Muscle of arm (tissue), 14 donors: ENCODE measurements at places on chromosomes 6 and 20.

- DNase-seq: no peak
These were observed 54.5 kb downstream of the KIAA0408 start for GRCh38 chr6:127404594-127405178.

DNA sequence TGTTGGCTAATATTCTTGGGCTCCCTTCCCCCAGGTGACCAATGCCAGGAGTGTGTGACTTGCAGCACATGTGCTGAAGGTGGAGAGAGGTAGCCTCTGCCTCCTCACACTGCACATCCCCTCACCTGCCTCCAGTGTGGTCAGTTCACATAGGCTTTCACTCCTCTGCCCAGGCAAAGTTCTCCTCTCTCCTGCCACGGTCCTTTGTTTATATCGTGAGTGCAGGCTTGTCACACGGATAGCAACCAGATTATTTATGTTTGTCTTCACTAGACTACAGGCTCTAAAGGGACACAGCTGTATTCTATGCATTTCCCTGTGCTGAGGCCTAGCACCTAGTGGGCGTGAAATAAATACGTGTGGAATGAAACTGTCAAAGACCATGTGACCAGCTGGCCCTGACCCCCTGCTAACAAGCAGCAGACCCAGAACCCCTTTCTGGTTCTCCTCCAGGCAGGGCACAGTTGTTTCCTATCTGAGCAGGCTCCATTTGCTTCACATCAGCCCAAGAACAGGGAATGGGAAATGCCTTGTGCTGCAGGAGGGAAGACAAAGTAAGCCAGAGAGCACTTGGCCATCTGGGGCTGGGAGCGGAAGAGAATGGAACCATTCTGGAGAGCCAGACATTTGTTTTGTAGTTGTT, 42.3 kb downstream of the UNC5CL start:
- peak; percentile 28 for DNase-seq

- DNase-seq: no peak
These were observed 396.9 kb upstream of the ADGRB3 start for GRCh38 chr6:68238097-68238601.

- no peak for DNase-seq
These were observed 162.7 kb downstream of the CDK19 start for GRCh38 chr6:110652520-110652919.

- DNase-seq: no peak
These were observed 27.9 kb upstream of the SIRPG start for GRCh38 chr20:1685304-1686052.

DNA sequence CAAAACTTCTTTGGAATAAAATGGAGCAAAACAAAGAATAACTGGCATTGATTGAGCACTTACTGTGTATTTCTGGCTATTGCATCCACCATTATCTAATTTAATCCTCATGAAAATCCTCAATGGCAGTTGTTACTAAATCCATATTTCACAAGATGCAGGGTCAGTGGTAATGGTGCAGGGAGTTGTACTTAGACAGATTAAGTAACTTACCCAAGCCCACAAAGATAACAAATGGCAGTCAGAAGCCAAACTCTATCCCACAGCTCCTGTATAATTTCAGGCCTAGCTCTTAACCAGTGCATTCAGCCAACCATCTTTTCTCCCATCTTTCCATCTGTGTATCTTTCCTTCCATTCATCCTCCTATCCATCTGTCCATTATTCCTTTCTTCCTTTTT, 29.3 kb upstream of the SSTR4 start:
- no peak for DNase-seq

DNA sequence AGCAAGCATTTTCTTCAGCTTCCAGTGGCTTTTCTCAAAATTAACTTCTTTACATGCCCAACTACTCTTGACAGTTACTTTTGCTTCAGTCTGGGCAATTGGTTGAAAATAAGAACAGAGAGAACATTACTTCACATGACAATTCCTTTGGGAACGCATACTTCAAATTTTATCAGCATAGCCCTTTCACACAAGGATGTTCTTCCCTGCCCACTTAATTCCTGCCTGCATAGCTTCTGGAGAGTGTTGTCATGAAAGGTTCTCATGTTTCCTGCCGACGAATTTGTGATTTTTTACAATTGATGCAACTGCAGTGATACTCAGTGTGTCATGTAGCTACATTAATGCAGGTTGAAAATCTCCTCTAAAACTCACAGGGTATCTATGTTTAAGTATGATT, 22.0 kb upstream of the SNRNP48 start:
- DNase-seq: no peak

DNA sequence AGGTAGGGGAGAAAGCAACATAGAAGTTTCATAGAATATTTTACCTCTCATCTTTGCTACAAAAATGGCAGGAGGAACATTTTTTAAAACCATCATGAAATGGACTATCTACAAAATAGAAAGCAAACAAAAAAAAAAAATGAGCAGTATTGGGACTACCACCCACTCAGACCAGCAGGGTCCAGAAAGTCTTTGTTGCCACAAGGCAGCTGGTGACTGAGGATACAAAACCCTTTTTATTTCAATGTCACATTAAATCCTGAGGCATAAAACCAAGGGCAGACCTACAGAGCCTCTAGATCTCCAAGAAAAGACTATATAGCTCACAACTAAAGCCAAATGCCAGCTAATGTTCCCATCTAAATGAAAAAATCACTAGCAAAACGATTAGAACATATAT, 282.2 kb downstream of the PTPRK start:
- DNase-seq: no peak

DNA sequence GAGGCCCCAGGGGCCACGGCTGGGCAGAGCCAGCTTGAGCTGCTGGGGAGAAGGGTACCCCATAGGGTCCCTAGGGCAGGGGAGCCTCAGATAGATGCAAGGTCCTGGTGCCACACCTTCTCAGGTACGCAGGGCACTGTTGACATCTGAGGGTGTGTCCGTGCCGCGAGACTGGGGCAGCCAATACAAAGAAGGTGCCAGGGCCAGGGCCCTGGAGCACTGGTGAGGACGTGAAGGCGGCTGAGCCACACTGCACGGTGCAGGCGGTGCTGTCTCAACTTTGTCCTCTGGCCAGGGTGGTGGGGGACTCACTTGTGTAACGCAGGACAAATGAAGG, 649 bp upstream of the LRRC73 start:
- DNase-seq: no peak

DNA sequence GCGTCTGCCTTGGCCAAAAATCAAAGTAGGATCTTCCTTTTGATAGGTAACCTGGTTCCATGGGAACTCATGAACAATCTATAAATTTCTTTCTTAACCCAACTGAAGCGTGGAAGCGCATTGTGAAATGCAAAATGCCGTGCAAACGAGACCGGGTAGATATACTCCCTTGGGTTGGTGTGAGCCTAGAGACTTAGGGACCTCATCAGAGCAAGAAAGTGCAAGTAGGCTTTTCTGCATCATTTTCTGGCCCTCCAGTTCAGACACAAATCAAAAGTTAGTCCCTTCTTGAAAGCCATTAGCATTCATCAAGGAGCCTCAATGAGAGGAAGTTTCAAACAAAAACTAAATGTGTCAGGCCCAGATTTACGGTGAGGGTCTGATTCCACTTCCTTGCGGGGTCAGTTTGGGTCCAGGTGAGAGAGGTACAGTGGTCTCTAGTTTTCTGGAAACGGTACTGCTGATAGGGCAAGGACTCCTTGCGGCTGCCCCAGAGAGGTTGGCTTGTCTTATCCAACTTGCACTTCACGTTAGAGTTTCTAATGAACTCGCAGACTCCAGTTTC, 5.3 kb upstream of the ZNF184 start:
- peak; percentile 31 for DNase-seq

DNA sequence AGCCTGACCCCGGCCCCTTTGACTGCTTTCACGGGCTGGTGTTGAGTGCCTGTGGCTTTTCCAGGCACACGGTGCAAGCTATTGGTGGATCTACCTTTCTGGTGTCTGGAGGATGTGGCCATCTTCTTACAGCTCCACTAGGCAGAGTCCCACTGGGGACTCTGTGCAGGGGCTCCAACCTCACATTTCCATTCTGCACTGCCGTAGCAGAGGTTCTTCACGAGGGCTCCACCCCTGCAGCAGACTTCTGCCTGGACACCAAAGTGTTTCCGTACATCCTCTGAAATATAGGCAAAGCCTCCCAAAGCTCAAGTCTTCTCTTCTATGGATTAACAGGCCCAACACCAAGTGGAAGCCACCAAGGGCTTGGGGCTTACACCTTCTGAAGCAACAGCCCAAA, 691.5 kb upstream of the POU3F2 start:
- DNase-seq: no peak

- DNase-seq: no peak
These were observed 11.0 kb downstream of the DDR1 start for GRCh38 chr6:30895343-30895742.

DNA sequence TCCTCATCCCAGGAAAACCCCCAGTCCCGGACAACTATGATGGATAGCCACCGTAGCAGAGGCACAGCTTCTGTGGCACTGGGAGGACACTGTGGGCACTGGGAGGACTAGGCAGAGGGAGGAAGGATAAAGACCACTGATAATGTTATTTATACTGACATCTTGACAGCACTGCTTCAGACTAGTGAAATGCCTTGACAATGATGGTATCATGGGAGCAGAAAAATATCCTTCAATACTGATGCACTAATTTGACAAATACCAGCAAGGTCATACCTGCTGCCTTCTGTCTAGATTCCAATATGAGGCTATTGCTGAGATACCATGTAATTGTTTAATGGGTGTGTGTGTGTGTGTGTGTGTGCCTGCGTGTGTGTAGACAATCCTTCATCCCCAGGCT, 148.6 kb downstream of the PHACTR1 start:
- DNase-seq: no peak

- DNase-seq: no peak
These were observed 983 bp upstream of the KCNQ5 start for GRCh38 chr6:72620871-72621290.

GRCh38 chr6:168507730-168508129, 66.7 kb downstream of the SMOC2 start:
- DNase-seq: no peak

DNA sequence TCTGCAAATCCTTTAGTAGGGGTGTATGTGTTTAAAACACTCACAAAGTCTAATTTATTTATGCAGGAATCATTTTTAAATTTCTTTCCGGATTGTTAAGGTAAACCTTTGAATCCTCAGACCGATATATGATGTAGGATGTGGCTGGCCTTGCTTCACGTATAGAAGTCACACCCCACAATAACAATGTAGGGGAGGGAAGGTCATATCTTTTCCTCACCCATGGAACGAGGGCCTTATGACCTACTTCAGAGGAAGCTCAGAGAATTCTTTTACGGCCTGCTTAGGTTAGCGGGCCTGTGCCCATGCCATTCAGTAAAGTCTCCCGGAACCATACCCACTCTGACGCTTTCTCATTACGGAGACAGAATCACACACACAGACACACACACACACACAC, 102.9 kb downstream of the MAP3K7 start:
- DNase-seq: no peak

- no peak for DNase-seq
These were observed 108.2 kb upstream of the NFATC2 start for GRCh38 chr20:51650685-51651134.

GRCh38 chr6:157561929-157562810, 181.2 kb downstream of the ZDHHC14 start:
- DNase-seq: no peak

GRCh38 chr6:156587071-156587470, 190.1 kb upstream of the ARID1B start:
- no peak for DNase-seq

DNA sequence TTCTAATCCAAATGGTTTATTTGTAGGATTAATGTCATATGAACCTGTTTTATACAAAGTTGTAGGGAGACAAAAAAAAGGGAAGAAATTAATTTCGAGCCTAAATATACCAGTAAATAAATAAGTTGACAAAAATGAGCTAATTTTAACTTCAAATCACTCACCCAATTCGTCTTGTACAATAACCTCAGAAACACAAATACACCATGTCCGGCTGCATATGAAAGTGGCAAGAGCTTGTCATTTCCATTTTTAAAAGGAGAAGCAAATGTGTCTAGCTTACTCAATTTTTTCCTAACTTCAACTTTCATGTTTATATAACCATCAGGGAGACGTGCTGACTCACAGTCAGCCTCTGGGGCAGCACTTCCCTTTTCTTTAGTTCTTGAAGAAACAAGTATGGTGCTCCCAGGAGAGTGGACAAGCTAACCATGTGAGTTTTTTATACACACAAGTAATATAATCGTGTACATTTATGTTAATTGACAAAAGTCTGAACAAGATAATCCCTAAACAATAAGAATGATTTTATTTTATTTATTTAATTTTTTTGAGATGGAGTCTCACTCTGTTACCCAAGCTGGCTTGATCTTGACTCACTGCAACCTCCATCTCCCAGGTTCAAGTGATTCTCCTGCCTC, 55.5 kb upstream of the SGK1 start:
- DNase-seq: no peak

GRCh38 chr6:38067263-38067980, 247.9 kb downstream of the ZFAND3 start:
- no peak for DNase-seq

DNA sequence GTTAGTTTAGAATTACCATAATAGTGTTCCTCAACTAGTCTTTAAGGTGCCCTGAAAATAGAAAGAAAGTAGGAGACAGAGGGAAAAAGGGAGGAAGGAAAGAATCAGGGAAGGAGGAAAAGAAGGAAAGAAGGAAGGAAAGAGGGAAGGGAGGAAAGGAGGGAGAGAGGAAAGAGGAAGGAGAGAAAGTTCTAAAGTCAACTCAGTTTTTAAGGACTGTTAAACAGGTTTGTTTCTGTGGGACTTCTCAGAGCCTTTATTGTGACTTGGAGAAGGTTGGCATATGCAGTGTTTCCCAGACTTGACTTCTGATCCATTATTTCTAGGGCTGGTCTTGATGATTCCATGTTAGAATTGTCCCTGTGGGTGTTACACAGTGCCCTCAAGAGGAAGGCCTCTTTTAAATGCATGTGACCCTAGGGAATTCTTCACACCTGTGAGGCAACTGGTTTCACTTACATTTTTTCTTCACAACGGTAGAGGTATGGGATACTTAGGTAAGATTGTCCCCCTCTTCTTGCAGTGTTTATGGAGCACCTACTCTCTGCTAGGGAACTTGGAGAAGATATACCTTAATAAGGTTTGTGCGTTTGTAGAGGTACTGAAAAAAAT, 132.7 kb upstream of the GMDS start:
- DNase-seq: no peak

GRCh38 chr6:160457823-160458222, 109.6 kb downstream of the SLC22A3 start:
- no peak for DNase-seq

GRCh38 chr6:31830886-31831335, 3.4 kb downstream of the HSPA1B start:
- DNase-seq: no peak

DNA sequence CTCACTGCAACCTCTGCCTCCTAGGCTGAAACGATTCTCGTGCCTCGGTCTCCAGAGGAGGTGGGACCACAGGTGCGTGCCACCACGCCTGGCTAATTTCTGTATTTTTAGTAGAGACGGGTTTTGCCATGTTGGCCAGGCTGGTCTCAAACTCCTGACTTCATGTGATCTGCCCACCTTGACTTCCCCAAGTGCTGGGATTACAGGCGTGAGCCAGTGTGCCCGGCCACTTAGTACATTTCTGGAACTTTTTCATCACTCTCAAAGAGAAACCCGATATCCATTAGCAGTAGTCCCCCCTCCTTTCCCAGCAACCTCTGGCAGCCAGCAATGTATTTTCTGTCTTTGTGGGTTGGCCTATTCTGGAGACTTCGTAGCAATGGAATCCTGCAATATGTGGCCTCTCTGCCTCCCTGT, 109.8 kb downstream of the JARID2 start:
- DNase-seq: no peak
